Activated B cell treated with CpG ODN at 0.5 μM for 24 hours (primary cell): ENCODE measurements at places on chromosomes 2 and 18. TPM values are rescaled to one million over a fixed set of nuclear protein-coding genes. Genes with fewer than 3 reads are reported as not detected.

Gene PAIP2B
- 3.7 and 4.0 TPM in 2 replicates for total RNA-seq

DNA sequence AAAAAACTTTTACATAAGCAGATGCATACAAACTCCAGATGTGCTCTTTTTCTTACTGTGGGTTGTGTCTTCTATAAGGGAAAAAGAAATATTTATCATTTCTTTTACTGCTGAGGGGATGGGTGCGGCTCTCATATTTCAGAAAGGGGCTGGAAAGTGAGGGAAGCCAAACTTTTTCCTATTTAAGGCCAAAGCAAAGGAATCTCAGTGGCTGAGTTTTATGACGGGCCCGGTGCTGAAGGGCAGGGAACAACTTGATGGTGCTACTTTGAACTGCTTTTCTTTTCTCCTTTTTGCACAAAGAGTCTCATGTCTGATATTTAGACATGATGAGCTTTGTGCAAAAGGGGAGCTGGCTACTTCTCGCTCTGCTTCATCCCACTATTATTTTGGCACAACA, at the start of gene COL3A1:
TSS of gene COL3A1 (plus strand) at position 210 of the 400 bp plus-strand sequence. CDS start at position 327, 117 bp downstream.
- no peak for DNase-seq

Gene ARMC9
- total RNA-seq = 9.0 and 9.5 TPM in 2 replicates

DNA sequence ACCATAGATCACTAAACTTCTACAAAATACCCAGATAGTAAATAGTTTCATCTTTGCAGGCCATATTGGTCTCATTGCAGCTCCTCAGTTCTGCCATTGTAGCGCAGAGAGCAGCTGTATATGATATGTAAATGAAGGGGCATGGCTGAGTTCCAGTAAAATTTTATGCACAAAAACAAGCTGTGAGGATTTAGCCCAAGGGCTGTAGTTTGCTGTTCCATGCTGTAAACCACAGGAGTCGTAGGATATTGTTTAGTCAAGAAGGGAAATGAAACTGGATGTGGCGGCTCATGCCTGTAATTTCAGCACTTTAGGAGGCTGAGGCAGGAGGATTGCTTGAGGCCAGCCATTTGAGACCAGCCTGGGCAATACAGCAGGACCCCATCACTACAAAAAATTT, 83.0 kb downstream of the MGAT5 start:
- DNase-seq = no peak

DNA sequence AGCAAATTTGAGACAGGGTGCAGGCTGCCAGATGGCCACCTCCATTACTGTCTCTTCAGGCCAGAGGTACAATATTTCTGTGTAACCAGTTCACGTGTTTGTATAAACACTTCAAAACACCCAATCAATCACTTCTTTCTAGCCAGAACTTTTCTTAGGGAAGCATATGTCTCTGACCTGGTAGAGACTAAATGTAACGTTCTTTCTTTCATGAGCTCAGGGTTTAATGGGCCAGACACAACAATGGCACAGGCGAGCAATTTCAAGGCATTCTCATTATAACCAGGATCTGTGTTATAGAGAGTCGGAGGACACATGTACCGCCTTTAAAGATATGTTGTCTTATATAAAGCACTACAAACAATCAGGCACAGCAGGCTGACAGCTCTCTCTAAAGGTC, 1846.4 kb upstream of the PIK3C3 start:
- no peak for DNase-seq
